ENCODE measurements at places on chromosomes 5 and 9. TPM values are rescaled to one million over a fixed set of nuclear protein-coding genes. Genes with fewer than 3 reads are reported as not detected.

FKTN gene
- total RNA-seq = 21.9 TPM

GLRX gene
- total RNA-seq = not detected

CBY3 gene
- total RNA-seq = not detected

PCDHGB7 gene
- total RNA-seq = not detected

SPATA31C2 gene
- not detected for total RNA-seq

ISL1 gene
- total RNA-seq = not detected
